GF-D8 (cell line): ENCODE measurements at places on chromosomes 4 and X.

GRCh38 chrX:54479136-54480111 lies 16.6 kb downstream of the FGD1 start:
- DNase-seq = no peak

DNA sequence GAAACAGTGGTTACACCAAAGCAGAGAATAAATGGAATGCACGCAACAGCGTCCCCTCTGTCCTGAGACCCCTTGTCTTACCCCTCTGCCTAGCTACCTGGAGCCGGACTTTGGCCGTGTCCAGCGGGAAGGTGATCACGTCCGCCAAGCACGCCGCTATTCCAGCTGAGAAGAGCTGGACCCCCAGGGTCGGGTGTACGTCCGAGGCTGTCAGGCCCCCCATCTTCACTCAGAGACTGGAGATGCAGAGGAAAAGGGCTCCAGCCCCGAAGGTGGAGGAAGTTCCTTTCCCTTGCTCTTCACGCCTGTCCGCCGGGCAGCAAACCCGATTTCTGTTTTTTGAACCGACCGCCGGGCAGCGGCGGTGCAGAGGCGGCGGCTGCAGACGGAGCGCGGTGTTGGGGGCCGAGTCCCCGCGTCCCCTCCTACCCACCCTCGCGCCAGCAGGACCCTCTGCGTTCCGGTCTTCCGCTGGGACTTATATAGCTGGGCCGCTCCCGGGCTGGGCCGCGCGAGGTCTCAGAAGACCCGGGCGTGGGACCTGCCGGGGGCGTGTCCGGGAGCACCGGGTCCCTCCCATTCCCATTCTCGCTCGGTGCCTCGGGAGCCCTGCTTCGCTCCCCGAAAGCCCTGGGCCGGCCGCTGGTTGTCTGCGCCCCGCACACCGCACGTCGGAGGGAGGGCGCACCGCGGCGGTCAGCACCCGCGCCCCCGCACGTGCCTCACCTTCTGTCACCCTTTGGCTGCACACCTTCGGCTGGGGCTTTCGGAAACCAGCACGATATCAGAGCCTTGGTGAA lies at the start of gene UCP1:
TSS of gene UCP1 (minus strand) at position 455 of the 800 bp plus-strand sequence. CDS start at position 223, 232 bp downstream.
- DNase-seq = no peak

DNA sequence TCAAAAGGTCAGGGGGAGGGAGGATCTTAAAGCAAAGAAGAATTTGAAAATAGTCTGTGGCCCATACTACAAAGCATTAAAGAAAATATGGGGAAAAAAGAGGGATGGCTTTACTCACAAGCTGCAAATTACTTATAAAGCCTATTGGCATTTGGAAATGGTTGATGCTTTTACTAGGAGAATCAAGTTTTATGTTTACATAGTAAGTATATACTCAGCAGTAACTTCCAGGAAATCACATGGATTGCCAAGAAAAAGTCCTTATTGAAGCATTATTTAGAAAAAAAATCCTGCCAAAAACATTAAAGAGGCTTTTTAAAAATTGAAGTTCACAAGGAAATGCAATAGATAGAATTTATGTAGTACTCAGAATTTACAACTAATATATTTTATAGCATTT lies 8.4 kb upstream of the SH3RF1 start:
- DNase-seq = no peak

- DNase-seq = no peak
Observed at GRCh38 chrX:129726307-129727111, 12.3 kb upstream of the XPNPEP2 start.

- DNase-seq = no peak
Observed at GRCh38 chr4:85555206-85555605, 80.3 kb downstream of the ARHGAP24 start.

- DNase-seq = no peak
Observed at GRCh38 chrX:39731735-39732134, 366.0 kb downstream of the BCOR start.

- no peak for DNase-seq
Observed at GRCh38 chrX:79081895-79082512, 62.5 kb upstream of the GPR174 start.

DNA sequence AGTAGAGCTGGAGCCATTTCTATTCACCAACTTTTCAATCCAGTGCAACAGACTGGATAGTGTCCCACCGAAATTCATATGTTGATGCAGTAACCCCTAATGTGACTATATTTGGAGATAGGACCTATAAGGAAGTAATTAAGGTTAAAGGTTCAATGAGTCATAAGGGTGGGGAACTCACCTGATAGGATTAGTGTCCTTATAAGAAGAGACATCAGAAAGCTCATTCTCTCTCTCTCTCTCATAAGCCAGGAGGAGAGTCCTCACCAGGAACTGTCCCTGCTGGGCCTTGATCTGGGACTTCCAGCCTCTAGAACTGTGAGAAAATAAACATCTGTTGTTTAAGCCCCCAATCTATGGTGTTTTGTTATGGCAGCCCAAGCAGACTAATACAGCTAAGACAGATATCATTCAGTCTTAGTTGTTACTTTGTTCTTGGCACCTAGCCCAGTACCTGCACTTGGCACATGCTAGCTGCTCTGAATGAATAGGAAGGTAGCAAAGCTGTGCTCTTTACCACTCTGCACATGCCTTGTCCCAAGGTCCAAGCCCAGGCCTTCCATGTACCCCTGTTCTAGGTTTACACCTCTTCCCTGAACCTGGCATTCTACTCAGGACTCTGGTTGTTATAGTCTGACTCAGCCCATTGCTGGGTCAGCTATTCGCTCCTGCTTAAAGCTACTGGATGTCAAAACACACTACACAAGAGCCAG lies 19.2 kb upstream of the BRS3 start:
- no peak for DNase-seq

GRCh38 chrX:151852294-151852693 lies 60.4 kb upstream of the MAGEA4 start:
- DNase-seq = no peak

GRCh38 chrX:13923845-13924244 lies 105.8 kb downstream of the GEMIN8 start:
- DNase-seq = no peak

DNA sequence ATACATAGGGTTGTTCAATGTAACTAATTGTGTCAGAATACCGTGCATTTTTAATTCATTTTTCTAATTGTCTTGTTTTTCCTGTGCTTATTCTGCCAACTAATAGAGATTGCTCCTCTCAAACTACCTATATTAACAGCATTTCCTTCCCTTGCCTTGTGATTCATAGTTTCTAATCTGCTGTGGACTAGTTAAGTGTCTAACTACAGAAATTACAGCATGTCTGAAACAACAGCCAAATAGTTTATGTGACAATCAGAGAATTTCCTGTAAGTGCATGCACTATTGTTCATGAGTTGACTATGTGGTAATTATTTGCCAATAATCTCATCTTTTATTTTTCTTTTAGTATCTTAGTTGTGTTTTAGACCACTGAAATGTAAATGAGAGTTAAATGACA lies 4.1 kb upstream of the SEC24B start:
- DNase-seq = no peak

DNA sequence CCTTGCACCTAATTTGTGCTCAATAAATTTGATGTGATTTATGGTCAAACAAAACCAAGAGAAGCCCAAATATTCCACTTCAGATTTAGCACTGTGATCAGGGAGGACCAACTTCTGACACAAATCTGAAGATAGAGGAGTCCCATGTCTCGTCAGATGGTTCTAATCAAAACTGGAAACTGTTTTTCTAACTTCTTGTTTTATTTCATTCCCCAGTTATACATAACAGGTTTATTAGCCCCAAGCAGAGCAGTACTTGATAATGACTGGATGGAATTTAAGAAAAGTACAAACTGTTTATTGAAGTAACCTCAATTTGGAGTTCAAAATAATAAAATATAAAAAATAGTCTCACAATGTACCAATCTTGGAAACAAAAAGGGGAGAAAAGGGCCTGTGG lies 310.3 kb downstream of the LDB2 start:
- DNase-seq = no peak

DNA sequence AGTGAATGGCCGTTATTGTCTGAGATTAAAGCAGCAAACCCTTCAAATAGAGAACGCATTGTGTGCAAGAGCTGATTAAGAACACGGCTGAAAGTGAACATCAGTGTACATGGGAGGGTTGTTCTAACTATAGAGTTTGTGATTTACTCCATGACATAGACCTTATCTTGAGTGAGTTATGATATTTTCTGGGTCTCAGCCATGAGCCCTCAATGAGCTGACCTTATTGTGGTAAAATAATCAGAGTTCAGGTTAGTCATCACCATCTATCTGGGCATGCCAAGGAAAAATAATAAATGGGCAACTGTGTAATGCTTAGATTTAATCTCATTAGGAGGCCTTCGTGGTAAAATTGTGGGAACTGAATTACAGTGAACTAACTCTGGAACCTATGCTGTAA lies 33.2 kb upstream of the CLDN24 start:
- no peak for DNase-seq
